ENCODE measurements at places on chromosomes 13 and 19. TPM values are rescaled to one million over a fixed set of nuclear protein-coding genes. Genes with fewer than 3 reads are reported as not detected.
A peak's percentile ranks its signal among the peaks of the same experiment; 100 is the strongest.

GRCh38 chr13:20431687-20432384, 93.8 kb downstream of the CRYL1 start:
- DNase-seq, result no peak

- DNase-seq, result no peak
Observed at GRCh38 chr13:72074663-72075062, 207.7 kb upstream of the DACH1 start.

- peak; percentile 32 for DNase-seq
Observed at GRCh38 chr13:50699874-50700663, 143.4 kb downstream of the DLEU7 start.

DNA sequence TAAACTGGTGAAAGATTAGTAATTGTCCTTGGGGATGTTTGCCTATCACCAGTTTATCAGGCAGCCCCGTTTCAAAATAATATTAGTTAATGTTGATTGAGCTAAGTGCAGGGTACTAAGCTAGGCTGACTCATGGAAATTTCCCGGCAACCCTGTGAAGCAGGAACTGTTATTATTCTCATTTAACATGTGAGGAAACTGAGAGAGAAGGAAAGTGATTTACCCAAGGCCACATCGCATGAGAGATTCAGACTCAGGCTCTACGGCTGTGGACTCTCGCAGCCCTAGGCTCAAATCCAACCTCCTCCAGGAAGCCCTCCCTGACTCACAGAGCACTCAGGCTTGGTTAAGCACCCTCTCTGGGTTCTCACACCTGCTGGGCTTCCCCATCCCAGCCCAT, 19.7 kb downstream of the CLPTM1 start:
- DNase-seq, result no peak

DNA sequence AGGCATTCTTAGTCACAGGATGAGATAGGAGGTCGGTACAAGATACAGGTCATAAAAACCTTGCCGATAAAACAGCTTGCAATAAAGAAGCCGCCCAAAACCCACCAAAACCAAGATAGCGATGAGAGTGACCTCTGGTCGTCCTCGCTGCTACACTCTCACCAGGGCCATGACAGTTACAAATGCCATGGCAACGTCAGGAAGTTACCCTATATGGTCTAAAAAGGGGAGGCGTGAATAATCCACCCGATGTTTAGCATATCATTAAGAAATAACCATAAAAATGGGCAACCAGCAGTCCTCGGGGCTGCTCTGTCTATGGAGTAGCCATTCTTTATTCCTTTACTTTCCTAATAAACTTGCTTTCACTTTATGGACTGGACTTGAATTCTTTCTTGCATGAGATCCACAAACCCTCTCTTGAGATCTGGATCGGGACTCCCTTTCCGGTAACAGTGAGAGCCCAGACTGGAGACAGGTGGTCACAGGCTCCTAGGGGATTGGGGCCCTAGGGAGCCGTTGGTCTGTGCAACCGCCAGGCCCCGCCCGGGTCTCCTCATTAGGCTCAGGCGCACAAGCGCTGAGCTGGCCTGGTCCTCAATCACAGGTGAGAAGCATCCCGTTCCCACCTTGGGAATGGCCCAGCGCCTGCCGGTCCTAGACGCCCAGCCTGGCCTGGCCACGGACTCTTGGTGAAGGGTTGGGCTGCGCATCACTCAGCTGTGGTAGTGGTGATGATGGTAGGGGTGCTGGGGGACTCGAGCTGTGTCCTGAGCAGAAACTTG, 10.9 kb upstream of the ZNF544 start:
- DNase-seq, result no peak

- no peak for DNase-seq
Observed at GRCh38 chr19:4052114-4052992, 14.3 kb downstream of the ZBTB7A start.

- no peak for DNase-seq
Observed at GRCh38 chr13:47484548-47484947, 516.5 kb downstream of the SUCLA2 start.

- no peak for DNase-seq
Observed at GRCh38 chr19:873084-873483, 13.6 kb downstream of the CFD start.

DNA sequence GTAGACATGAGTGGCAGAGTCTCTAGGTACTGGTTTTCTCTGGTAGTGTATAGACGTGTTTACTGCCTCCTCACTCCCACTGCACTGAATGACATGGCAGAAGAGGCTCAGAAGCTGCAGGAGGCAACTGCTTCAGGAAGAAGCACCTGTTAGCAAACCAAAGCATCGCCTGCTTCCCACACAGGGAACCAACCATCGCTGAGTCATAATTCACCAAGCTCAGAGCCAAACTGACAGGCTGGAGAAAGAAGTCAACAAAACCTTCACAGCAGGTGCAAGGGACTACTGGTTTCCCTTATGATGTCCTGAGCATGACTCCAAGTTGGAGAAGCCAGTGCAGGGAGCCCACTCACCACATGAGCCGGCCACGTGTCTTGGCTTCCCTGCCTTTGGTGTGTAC, 69.8 kb downstream of the KCTD12 start:
- DNase-seq, result no peak

- DNase-seq, result peak; percentile 66
Observed at GRCh38 chr13:45370922-45371406, 30.0 kb upstream of the TPT1 start.

DNA sequence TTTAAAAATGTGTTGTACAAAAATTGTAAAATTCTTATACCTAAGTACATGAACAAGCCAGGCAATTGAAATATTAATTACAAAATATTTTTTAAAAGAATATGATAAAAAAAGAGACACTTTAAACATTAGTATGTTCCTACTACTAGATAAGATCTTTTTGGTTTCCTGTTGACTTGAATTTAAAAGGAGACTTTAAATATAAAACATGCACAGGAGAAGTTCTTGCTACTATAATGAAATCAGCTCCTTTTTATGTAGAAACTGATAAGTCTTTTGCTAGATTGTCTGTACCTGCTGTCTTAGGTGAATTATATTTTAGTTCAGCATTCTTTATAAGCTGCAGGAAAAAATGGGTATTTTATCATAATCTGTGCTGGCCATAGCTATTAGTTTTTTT, 140.2 kb downstream of the TNFSF13B start:
- no peak for DNase-seq

DNA sequence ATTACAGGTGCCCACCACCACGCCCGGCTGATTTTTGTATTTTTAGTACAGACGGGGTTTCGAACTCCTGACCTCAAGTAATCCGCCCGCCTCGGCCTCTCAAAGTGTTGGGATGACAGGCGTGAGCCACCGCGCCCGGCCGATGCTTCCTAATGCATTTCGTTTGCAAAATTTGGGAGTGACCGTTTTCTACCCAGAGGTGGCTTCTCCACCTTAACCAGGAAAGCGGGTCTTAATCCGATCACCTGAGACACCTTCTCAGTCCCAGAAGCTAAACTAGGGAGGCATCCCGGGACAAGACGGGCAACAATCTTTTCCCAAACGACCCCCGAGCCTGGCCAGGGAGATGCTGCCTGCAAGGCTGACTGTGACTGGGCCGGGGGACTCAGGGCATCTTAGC, 14.8 kb upstream of the MATK start:
- DNase-seq, result no peak

The LPAR6 gene
- polyA plus RNA-seq, result 12.0 TPM

The ZNF429 gene
- 2.1 TPM for polyA plus RNA-seq

The ZNF714 gene
- 3.4 TPM for polyA plus RNA-seq

The ZNF441 gene
- polyA plus RNA-seq, result 1.2 TPM

The CCDC106 gene
- polyA plus RNA-seq, result 17.8 TPM

The GNG8 gene
- polyA plus RNA-seq, result not detected
